Activated CD4-positive, alpha-beta T cell treated with anti-CD3 and anti-CD28 coated beads, Interleukin-2, amount 10 ng/mL, durations not matched to agents 7 days and 5 days (primary cell): ENCODE measurements at places on chromosomes 11 and 22. TPM values are rescaled to one million over a fixed set of nuclear protein-coding genes. Genes with fewer than 3 reads are reported as not detected.

GRCh38 chr11:135008001-135008405 lies 596.0 kb upstream of the B3GAT1 start:
- H3K4me1 ChIP-seq: no peaks in the 10 kb centered on the region
- no peaks in the 10 kb centered on the region for H3K36me3 ChIP-seq
- H3K4me3 ChIP-seq: no peak overlapping the region
- DNase-seq: no peak
- H3K27me3 ChIP-seq: no peaks in the 10 kb centered on the region
- no peak overlapping the region for H3K27ac ChIP-seq

DNA sequence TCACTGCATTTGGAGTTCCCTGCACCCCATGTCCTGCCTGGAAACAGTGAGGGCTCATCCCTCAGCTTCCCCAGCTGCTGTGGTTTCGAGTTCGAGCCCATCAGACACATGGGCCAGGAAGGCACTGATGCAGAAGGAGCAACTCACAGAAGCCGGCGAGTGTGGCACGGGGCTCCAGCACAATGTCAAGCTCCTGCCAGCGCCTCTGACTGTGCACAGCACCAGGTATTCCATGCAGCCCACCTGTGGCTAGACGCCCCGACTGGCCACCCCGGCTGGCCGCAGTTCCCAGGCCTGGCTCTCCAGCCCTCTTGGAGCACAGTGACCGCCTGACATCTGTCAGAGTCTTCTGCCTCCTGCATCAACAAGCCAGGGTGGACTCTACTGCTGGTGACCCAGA lies 419.4 kb downstream of the SHANK2 start:
- H3K4me3 ChIP-seq: no peak overlapping the region
- no peak overlapping the region for H3K27ac ChIP-seq
- no peak for DNase-seq
- no peaks in the 10 kb centered on the region for H3K4me1 ChIP-seq
- no peaks in the 10 kb centered on the region for H3K27me3 ChIP-seq

DNA sequence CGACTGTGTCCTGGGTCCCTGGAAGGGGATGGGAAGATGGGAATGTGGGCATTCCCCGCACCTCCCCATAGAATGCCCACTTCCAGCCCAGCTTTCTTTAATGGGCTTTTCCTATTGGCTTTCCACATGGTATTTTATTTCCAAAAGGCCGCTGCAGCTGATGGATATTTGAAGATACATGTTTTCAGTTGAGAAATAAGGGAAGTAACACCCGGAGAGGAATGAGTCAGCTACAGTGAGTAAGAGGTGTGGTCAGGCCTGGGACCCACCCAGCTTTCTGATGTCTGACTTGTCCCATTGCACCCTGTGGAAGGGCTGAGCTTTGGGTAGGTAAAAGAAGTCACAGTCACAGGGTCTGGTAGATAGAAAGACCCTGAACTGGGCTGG lies 476.9 kb downstream of the MIAT start:
- no peak overlapping the region for H3K4me3 ChIP-seq
- no peaks in the 10 kb centered on the region for H3K36me3 ChIP-seq

GRCh38 chr22:45968003-45968650 lies 8.8 kb downstream of the WNT7B start:
- H3K27ac ChIP-seq: no peak overlapping the region
- H3K27me3 ChIP-seq: peaks cover 25% of the 10 kb centered on the region
- no peak for DNase-seq
- H3K4me1 ChIP-seq: peaks cover 2% of the 10 kb centered on the region
- H3K4me3 ChIP-seq: no peak overlapping the region

DNA sequence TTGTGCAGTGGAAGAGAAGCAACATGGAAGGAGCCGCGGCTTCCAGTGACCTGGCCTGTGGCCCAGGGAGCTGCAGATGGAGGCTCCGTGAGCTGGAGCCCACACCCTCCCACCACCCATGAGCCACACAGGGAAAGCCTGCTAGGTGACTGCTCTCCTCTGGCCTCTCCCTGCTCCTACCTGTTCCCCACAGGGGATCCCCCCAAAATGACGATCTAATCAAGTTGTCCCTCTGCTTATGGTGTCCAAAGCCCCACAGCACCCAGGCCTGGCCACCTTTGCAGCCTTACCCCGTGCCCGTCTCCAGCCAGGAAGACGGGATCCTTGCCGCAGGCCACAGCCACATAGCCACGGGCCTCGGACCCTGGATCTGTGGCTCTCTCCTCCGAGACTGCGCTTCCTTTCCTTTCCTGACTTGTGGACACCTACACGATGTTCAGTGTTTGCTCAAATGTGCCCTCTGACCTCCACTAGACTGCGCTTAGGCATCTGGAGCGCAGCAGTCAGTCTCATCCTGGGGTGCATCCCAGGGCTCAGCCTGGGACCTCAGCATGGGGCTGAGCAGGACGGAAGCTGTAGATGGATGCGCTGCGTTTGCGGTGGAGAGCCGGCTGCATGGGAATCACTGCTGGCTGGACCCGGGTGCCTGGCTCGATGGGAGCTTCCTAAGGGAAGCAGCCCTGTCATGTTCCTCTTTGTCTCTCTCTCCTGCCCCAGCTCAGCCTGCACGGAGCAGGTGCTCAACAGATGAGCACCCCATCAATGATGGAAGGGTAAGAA lies 133.3 kb downstream of the ST3GAL4 start:
- H3K27ac ChIP-seq: no peak overlapping the region
- no peak for DNase-seq
- H3K4me1 ChIP-seq: no peaks in the 10 kb centered on the region
- peaks cover 1% of the 10 kb centered on the region for H3K27me3 ChIP-seq
- H3K4me3 ChIP-seq: no peak overlapping the region
- H3K36me3 ChIP-seq: no peaks in the 10 kb centered on the region

GRCh38 chr22:42007922-42008321 lies 9.3 kb downstream of the WBP2NL start:
- DNase-seq: no peak
- H3K4me3 ChIP-seq: no peak overlapping the region
- H3K36me3 ChIP-seq: peaks cover 3% of the 10 kb centered on the region
- H3K27me3 ChIP-seq: peaks cover 17% of the 10 kb centered on the region
- no peak overlapping the region for H3K27ac ChIP-seq

RIN1 gene
- 1.1 TPM for total RNA-seq

DNA sequence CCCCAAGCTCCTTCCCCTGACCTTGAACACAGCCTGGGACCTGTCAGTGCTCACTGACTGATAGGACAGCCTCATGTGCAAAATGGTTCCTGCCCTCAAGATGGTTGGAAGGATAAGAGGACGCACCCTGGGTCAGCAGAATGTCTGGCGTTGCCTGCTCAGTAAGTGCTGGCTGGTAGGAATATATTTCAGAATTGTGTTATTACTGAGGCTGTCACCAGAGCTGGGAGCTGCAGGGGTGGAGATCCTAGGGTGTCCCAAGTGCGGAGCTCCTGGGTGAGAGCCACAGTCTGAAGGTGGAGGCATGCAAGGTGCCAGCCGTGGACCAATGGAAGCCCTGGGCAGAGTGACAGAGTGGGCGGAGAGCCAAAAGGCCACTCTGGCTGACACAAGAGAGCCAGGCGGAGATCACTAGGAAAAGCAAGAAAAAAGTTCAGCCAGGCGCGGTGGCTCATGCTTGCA lies 1.0 kb upstream of the SEC14L4 start:
- no peak overlapping the region for H3K4me3 ChIP-seq
- peaks cover 22% of the 10 kb centered on the region for H3K27me3 ChIP-seq
- peak overlapping the region; percentile 50 for H3K27ac ChIP-seq
- H3K36me3 ChIP-seq: no peaks in the 10 kb centered on the region
- no peak for DNase-seq

RAB30 gene
- total RNA-seq: 10.7 TPM

GSTT2B gene
- not detected for total RNA-seq

DNA sequence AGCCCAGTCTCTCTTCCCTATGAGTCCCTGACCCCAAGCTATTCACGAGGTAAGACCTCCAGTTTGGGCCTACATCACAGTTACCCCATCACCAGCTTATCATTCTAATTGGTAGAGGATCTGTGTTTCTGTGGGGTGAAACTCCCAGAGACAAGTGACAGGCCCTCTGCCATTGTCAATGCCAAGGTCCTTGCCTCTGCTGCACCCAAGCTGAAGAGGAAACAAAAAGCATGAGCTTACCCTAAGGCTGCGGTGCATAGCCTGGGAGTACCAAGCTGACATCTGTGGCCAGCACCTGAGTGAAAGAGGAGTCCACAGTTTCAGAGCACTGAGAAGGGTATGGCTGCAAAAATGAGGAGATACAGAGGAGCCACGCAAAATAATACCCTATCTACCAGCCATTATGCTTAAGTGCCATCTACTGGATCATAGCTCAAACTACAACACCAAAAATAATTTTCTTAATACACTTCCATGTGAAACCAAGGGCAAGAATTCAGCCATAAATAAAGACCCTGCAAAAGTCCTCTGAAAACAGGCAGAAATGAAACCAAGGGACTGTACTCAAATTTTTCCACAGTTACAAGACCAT lies 62.3 kb upstream of the ANO5 start:
- H3K4me1 ChIP-seq: no peaks in the 10 kb centered on the region
- no peaks in the 10 kb centered on the region for H3K36me3 ChIP-seq
- DNase-seq: no peak

MS4A12 gene
- not detected for total RNA-seq

GRCh38 chr22:23500508-23501260 lies 79.4 kb downstream of the IGLL1 start:
- H3K27ac ChIP-seq: no peak overlapping the region
- peaks cover 20% of the 10 kb centered on the region for H3K4me1 ChIP-seq
- no peak for DNase-seq
- H3K27me3 ChIP-seq: no peaks in the 10 kb centered on the region
- no peak overlapping the region for H3K4me3 ChIP-seq

C11orf16 gene
- not detected for total RNA-seq

DNA sequence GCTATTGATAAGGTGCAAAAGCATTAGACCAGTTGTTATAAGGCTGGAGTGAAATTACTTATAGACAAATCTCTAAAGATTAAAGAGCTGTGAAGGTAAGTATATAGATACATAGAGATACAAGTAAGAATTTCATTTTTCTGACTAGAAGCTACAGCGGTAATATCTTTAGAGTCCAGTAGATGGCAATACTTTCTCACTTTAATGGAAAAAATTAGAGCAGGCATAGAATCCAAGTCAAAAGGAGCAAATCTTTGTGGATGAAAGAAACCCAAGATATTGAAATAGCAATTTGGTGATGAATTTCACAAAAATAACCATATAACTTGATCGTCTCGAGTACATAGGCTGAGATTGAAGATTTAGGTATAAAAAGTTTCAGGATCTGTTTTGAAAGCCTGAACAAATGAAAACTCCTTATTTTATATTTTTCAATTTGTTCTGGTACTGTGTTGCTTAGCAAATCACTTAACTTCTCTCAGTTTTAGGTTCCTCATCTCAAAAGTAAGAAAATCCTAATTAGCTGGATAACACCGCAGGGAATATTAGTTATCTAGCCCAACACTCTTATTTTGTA lies 81.9 kb downstream of the UVRAG start:
- no peaks in the 10 kb centered on the region for H3K27me3 ChIP-seq
- H3K4me3 ChIP-seq: no peak overlapping the region
- peaks cover 3% of the 10 kb centered on the region for H3K4me1 ChIP-seq
- no peak for DNase-seq
- peaks cover 7% of the 10 kb centered on the region for H3K36me3 ChIP-seq
- no peak overlapping the region for H3K27ac ChIP-seq

DNA sequence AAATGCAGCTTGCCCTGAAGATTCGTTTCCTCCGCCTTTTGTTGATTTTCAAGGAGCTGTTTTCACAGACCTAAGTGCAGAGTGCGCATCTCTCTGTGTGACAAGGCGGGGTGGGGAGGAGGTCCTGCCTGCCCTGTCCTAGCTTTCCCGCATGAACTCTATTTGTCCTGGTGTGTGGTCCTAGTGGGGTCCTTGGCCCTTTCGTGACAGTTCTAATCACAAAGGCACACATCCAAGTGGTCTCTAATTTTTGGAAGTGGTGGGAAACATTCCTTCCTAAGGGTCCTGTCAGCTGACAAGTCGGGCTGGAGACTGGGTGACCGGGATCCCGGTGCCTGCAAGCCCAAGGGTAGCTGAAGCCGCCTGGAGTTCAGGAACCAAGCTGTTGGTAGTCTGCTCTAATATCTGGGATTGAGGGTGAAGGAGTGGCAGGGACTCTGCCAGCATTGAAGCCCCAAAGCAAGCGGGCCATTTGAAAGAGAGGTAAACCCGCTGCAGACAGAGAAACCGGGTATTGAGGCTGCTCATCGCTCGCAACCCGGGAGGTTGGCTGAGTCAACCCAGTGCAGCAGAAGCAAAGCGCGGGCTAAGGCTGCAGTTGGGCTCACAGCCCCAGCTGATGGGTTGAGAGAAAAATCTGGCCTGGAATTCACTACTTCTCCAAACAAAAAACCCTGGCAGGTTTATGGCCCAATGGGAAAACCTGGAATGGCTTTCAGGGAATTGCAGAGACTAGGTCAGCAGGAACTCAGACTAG lies 28.1 kb upstream of the FBXO3 start:
- peaks cover 70% of the 10 kb centered on the region for H3K27me3 ChIP-seq
- no peak overlapping the region for H3K4me3 ChIP-seq
- no peaks in the 10 kb centered on the region for H3K4me1 ChIP-seq
- H3K27ac ChIP-seq: no peak overlapping the region

UPB1 gene
- 0.67 TPM for total RNA-seq

DNA sequence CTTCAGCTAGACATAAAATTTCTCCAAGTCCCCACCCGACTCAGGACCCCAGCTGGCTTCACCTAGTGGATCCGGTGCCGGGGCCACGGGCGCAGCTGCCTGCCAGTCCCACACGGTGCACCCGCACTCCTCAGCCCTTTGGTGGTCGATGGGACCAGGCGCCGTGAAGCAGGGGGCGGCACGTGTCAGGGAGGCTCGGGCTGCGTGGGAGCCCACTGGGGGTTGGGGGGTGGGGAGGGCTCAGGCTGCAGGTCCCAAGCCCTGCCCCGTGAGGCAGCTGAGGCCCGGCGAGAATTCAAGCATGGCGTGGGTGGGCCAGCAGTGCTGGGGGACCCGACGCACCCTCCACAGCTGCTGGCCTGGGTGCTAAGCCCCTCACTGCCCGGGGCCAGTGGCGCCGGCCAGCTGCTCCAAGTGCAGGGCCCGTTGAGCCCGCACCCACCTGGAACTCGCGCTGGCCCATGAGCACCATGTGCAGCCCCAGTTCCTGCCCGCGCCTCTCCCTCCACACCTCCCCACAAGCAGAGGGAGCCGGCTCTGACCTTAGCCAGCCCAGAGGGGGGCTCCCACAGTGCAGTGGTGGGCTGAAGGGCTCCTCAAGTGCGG lies 747.0 kb downstream of the FAM181B start:
- no peak for DNase-seq
- no peaks in the 10 kb centered on the region for H3K36me3 ChIP-seq
- H3K4me1 ChIP-seq: no peaks in the 10 kb centered on the region
- no peaks in the 10 kb centered on the region for H3K27me3 ChIP-seq

CARD18 gene
- not detected for total RNA-seq

GRCh38 chr11:75244052-75244814 lies 3.7 kb downstream of the TPBGL start:
- H3K4me3 ChIP-seq: no peak overlapping the region
- no peak for DNase-seq
- no peak overlapping the region for H3K27ac ChIP-seq
- H3K27me3 ChIP-seq: peaks cover 44% of the 10 kb centered on the region
- H3K36me3 ChIP-seq: no peaks in the 10 kb centered on the region

OR52K2 gene
- total RNA-seq: not detected

GRCh38 chr11:66329165-66329673 lies 7.0 kb downstream of the RIN1 start:
- H3K4me3 ChIP-seq: no peak overlapping the region
- no peak for DNase-seq
- no peaks in the 10 kb centered on the region for H3K27me3 ChIP-seq
- no peak overlapping the region for H3K27ac ChIP-seq
- peaks cover 46% of the 10 kb centered on the region for H3K4me1 ChIP-seq

GRCh38 chr22:44291265-44291664 lies 21.5 kb downstream of the SHISAL1 start:
- no peaks in the 10 kb centered on the region for H3K36me3 ChIP-seq
- H3K27ac ChIP-seq: no peak overlapping the region
- DNase-seq: no peak
